ENCODE measurements at places on chromosomes 11 and 22.

- no peak for DNase-seq
These were observed 11.1 kb downstream of the SYNGR1 start for GRCh38 chr22:39360674-39361413.

DNA sequence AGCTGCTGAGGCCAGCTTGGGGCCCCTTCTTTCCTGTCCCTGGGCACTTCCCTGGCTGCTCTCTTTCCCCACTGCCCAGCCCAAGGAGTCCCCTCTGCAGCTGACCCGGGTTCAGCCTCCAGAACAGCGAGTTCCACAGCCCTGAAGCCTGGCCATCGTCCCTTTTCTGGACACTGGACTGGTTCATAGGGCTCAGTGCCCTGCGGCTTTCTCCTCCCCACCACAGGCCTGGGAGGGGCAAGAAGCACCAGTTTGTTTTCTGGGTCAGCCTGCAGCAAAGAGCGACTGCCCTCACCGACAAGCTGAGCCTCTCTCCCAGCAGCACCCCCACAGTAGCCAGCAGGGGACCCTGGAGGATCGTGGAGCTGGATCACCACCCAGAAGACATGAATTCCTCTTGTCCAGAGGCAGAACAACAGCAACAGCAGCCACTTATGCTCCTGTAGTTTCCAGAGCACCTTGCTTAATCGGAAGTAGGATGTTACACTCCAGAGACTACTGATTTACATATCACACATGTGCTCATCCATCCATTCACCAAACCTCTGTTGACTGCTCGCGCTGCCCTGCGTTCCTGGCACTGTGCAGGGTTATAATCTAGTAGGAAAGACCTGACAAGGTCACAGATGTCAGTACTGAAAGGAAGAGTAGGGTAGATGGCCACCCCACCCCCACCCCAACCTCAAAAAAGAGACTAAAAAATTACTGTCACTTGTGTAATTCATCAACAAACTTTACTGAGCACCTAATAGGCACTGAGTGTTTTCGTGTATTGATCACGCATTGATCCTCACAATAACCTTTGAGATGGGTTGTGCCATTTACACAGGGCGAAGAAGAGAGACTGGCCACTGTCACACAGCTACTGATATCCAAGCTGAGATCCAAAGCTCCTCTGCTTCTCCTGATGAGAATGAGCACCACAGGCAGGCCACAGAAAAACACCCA is 13.0 kb upstream of the CXCR5 start:
- DNase-seq: no peak

DNA sequence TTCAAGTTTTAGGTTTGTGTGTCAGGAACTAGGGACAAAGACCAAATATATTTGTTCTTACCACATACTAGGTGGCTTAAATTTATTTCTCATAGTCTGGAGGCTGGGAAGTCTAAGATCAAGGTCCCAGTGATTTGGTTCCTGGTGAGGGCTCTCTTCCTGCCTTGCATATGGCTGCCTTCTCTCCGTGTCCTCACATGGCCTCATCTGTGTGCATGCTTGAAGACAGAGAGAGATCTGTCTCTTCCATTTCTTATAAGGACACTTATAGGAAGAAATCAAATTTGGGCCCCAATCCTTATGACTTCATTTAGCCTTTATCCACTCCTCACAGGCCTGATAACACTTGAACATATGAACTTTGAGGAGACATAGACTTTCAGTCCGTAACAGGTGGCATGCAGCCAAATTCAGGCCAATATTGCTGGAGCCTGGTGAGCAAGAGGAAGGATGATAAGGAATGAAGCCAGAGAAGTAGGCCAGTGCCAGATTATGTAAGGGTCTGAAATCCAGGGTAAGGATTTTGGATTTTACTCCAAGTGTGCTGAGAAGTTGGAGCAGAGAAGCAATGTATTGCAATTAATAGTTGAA is 35.1 kb downstream of the TTC17 start:
- no peak for DNase-seq

- DNase-seq: no peak
These were observed 377.6 kb downstream of the CADM1 start for GRCh38 chr11:115126515-115127208.

GRCh38 chr11:44464741-44465140 is 100.7 kb upstream of the CD82 start:
- DNase-seq: no peak

- DNase-seq: no peak
These were observed 699.1 kb upstream of the ARHGAP42 start for GRCh38 chr11:99987821-99988470.

Data from NK-92 treated with Interleukin-12 subunit alpha and Interleukin-12 subunit beta, amount 100 ng/mL, for 24 hours (cell line).